Amniotic stem cell (primary cell): ENCODE measurements at places on chromosomes 1 and 21.
A peak's percentile ranks its signal among the peaks of the same experiment; 100 is the strongest.

DNA sequence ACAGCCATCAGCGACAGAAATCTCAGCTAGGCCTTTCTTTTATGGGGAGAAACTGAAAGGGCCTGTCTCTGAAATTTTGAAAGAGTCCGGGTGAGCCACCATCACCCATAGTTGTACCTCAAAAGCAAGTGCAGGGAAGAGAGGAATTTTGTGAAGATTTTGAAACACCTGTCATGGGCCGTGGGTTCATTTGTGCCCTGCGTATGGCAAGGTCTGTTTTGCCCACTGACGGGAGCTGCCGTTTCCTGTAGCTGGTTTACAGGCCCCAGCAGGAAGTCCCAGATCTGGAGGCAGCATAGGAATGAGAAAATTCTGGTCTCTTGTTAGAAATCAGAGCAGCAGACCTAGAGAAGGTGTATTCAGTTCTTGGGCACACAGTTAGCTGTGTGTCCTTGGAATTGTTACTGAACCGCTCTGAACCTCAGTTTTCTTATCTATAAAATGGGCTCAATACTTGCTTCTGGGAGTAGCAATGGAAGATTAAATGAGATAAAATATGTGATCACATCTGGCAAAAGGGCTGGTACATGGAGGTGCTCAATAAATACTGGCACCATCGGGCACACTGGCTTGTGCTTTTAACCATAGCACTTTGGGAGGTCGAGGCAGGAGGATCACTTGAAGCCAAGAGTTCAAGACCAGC is 52.5 kb downstream of the MAN1C1 start:
- no peak for DNase-seq

- no peak for DNase-seq
Observed at GRCh38 chr1:232554409-232554808, 75.5 kb downstream of the SIPA1L2 start.

GRCh38 chr1:223176437-223176836 is 33.4 kb upstream of the TLR5 start:
- no peak for DNase-seq

DNA sequence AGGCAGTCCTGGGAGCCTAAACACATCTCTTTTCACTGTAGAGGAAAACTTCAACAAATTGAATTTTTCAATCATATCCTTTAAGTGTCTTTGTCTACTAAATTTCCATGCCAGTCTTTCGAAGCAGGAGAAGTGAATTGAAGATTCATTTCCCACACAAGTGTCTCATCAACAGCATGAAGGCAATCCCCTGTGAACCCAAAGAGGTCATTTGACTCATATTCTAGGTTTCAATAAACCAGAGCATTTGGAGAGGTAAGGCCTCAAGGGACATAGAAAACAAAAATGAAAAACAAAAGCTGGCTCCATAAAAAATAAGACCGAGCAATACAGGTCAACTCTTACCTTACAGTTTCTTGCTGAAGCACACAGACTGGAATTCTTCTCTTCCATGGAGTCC is 94.1 kb upstream of the ATP1B1 start:
- DNase-seq = no peak

DNA sequence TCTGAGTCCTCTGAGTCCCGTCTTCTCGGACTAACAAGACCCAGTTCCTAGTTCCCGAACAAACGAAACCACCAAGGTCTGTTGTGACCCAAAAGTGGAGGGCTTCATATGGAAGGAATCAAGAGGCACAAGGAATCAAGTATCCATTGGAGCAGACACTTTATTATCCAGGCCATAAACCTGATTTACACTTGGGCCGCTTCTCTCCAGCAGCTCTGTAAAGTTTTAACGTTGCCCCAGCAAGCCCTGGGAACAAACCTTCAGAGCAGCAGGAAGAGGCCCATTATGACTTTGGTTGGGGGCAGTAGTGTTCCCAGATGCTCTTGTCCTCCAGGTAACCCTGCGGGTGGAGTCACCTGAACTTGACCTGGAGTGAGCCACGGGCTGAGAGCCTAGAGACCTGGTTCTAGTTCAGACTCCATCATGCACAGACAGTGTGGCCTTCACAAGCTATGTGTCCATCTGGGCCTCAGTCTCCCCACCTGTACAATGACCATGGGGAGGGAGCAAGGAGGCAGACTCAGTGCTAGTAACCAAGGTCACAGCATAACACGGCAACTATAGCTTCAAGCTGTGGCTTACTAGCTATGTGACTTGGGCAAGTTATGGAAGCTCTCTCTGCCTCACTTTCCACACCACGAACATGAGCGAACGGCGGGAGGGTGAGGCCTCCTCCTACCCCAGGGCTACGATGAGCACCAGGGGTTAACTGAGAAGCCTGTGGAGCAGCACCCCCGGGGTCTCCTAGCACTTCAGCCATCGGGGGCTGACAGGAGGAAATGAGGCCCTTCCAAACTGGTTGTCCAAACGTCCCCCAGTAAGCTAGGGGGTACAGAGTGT is 95.7 kb downstream of the GLIS1 start:
- DNase-seq = no peak

- no peak for DNase-seq
Observed at GRCh38 chr1:16012590-16013219, 5.1 kb downstream of the HSPB7 start.

GRCh38 chr1:207219979-207220889 is 101.2 kb upstream of the CD55 start:
- DNase-seq = no peak

- DNase-seq = no peak
Observed at GRCh38 chr1:79551321-79551720, 544.8 kb upstream of the ADGRL4 start.

GRCh38 chr21:37119421-37120218 is 46.6 kb downstream of the TTC3 start:
- DNase-seq = no peak

DNA sequence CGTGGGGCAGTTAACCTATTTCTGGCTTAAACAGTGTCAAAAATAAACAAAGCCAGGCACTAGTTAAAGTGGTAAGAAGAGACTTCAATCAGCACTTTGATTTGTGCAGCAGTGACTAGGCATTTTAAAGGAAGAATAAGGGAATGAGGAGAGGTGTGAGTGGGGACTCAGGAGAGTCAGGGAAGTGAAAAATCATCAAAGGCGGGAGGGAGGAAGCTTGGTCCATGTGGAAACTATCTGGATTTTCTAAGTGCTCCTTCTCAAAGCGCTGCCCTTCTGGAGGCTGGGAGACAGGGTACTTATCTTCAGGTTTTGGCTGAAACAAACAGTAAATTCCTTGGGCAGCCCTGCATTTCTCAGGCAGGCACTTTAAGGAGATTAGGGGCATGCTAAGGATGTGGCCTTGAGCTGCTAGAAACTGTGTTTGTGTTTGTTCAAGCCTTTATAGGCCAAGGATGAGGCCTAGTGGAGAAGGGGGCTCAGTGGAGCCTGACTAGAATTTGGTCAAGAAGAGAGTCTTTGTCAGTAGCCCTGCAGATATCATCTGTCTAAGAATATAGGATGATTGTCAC is 486.5 kb downstream of the SIPA1L2 start:
- no peak for DNase-seq

GRCh38 chr1:6044481-6045109 is 1.1 kb upstream of the KCNAB2 start:
- no peak for DNase-seq

- no peak for DNase-seq
Observed at GRCh38 chr1:247535402-247535801, 838 bp downstream of the OR2C3 start.

GRCh38 chr1:236659792-236660587 is 26.3 kb upstream of the ACTN2 start:
- no peak for DNase-seq

GRCh38 chr1:16430606-16431005 is 6.6 kb downstream of the SPATA21 start:
- no peak for DNase-seq

DNA sequence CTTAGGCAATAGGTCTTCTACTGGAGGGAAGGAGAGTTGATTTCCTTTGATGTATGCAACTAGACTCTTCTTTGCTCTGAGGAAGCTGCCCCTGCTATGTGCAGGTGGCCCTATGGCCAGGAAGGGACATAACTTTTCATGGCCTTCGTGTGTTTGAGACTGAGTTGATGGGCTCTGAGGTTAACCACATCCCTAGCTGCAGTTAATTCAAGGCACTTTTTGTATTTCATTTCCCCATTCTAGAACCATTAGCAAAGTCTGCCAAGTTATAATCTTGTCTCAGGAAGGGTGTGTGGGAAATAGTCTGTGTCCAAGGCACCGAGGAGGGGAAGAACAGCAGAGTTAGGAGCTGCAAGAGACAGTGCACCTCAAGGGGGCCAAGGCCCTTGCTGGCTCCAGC is 2.5 kb downstream of the FCRL4 start:
- no peak for DNase-seq

DNA sequence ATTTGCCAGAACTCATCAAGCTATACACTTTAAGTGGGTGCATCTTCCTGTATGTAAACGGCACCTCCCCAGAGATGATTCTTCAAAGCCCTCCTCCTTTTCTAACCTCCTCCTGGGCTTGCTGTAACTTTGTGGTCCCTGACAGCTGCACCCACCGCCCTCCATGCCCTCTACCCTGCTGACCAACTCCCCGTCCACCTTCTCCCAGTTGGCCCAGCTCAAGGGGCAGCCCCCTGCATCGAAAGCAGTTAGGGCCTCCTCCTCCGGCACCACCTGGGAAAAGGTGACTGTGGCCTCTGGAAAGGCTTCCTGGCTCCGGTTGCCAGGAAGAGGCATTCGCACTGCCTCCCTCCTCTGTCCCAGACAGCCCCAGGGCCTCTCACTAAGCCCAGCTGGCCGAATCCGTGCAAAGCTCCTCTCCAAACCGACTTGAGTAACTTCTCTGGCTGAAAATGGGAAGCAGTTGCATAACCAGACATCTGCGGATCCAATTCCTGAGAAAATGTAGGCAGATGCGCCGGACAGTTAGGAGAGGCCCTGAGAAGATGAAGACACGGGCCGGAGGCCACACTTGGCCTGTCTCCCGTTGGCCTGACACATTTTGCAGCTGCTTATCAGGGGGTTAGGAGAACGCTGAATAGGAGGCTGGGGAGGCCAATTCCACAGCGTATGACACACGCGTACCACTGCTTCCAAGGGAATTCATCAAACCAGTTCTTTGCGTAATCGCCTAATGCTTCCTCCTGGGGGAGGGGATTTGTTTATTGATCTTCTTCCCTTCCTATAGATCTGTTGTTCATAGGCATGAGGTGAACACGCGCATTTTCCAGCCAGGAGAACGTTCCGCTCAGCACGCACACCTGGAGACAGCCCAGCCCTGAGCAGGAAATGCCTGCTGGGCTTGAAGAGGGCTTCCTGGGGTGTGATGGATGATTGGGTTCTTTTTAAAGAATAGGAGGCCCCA is 48.7 kb upstream of the COL6A2 start:
- DNase-seq = peak; percentile 89

DNA sequence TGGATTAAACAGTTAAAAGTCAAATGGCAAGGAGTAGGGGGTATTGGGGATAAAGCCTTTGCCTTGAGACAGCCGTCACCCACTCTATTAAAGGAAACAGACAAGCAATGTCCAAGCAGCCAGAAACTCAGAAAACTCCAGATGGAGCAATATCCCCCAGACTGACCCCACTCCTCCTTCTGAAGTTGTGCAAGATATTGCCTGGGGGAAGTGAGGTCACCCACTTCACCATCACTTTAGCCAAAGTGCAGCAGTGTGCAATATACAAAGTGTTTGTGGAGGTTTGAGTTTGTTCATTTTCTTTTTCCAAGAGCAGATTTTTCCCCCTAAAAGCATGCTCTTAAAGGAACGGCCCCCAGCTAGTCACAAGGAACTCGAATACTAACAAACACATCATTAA is 125.1 kb downstream of the ETS2 start:
- no peak for DNase-seq

DNA sequence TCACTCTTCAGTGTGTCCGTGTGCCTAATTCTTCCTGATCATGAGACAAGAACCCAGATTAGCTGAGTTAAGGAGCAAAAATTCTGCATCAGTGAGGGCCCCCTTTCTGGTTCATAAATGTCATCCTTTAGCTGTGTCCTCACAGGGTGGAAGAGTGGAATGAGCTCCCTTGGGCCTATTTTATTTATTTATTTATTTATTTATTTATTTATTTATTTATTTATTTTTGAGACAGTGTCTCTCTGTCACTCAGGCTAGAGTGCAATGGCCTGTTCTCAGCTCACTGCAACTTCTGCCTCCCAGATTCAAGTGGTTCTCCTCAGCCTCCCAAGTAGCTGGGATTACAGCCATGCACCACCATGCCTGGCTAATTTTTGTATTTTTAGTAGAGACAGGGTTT is 131.7 kb downstream of the PATJ start:
- no peak for DNase-seq

- DNase-seq = no peak
Observed at GRCh38 chr1:84037758-84038611, 39.1 kb upstream of the TTLL7 start.

- no peak for DNase-seq
Observed at GRCh38 chr1:92832537-92833114, 786 bp downstream of the RPL5 start.

GRCh38 chr1:17140279-17140678 is 21.0 kb upstream of the PADI2 start:
- DNase-seq = no peak

GRCh38 chr1:201692555-201693394 is 136.2 kb upstream of the IPO9 start:
- no peak for DNase-seq

GRCh38 chr1:243598433-243598832 is 251.6 kb downstream of the AKT3 start:
- peak; percentile 25 for DNase-seq

DNA sequence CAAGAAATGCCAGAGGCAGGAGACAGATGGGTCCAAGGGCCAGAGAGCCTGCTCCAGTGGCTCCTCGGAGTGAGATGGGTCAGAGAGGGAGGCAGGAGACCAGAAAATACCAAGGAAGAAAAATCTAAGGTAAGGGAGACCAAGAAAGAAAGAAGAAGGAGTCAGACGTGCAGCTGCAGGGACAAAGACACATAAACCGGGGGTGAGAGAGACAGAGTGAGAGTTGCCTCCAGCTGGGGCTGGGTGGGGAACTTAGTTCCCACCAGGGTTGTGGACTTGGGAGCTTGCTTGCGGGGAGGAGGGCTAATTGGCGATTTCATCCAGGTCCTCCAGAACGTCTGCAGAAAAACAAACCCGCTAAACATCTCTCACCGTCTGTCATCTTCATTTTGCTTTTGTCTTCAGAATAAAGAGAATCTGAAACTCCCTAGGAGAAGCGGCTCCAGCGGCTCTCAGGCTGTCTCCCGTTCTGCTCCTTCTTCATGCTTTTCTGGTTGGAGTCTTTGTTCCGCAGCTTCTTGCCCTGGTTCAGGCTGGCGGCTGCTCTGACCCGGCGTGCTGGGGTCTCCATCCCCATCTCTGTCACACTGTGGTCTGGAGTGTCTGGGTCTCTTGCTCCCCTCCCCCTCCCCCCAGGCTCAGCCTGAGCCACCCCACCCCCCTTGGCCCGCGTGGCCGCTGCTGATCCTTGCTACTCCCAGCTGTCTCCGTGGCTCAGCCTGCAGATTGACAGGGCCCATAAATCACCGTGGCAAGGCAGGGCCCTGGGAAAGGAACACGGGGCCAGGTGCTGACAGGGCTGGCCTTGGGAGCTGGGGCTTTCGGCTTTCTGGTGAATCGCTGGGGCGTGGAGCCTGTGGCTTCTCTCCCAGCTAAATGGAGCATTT is 66.6 kb downstream of the UBIAD1 start:
- DNase-seq = no peak
